ENCODE measurements at places on chromosomes 6 and 20.

DNA sequence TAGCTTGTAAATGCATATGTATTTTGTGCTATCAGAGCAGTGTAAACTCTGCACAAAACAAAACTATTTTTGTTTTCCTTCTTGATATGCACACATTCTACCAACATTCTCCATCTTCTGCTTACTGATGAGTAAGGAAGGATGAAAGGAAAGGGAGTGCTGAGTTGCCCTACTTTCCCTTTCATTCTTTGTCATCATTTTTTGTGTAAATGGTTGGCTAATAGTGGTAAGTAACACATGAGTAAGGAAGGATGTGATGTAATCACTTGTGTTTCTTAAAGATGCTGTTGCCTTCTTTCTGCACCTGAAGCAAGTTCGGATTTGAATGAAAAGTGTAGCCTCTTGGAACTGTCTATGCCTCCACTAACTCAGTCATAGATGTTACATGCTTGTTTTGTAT lies 4.6 kb upstream of the REV3L start:
- no peak for DNase-seq

- no peak for DNase-seq
Measured at GRCh38 chr20:5220321-5221060, 93.7 kb downstream of the CDS2 start.

DNA sequence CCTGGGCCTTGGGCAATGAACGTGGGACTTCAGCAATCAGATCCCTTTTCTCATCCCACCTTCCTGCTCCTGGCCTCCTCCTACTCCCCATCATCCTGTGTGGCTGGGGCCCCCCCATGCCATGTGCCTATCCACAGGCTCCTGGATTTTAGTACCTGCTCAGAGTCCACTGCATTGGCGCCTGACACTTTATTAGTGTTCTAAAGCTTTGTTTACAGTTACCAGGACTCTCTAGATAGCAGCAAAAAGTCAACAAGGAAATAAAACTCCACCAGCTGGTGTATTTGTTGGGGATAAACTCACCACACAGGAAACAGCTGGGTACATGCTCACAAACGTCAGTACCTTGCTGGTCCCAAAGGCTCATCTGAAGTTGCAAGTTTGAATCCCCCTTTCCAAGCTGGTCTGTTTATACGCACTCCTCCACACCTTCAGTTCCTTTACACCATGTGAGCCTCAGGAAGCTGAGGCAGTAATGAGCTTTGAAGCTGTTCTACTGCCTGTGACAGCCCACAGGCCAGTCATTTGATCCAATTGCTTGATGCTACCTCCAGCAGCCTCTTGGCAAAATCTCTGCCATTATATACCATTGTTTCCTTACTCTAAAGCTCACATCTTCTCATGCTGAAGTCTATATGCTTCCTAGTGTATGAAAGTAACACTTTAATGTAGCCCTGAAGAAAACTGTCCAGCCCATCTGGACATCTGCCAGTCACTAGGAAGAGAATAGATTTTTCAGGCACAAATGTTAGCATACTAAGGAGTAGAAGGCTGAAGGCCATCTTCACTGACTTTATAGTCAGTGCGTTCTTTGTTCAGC lies 76.6 kb downstream of the ANKEF1 start:
- DNase-seq = no peak

GRCh38 chr6:85004361-85004995 lies 240.1 kb upstream of the TBX18 start:
- DNase-seq = no peak

DNA sequence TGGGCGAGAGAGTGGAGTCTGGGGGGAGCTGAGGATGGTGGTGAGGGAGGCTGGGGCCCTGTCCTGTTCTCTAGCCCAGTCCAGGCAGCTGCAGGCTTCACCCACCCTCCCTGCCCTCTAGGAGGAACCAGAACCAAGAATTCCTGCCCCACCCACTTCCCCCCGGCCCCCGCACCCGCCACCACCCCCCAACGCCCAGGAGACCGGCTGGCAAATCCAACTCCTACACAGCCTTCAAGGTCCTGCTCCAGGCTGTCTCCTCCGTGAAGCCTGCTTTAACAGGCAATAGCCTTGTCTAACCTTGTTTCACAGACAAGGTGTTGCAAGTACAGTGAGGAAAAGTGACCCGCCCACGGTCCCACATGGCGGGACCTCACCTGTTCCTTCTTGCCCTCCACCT lies 2.4 kb downstream of the SPDEF start:
- no peak for DNase-seq

- no peak for DNase-seq
Measured at GRCh38 chr6:169861431-169862042, 110.1 kb downstream of the ERMARD start.

- no peak for DNase-seq
Measured at GRCh38 chr6:107059606-107060005, 31.6 kb downstream of the MTRES1 start.

- no peak for DNase-seq
Measured at GRCh38 chr20:54555150-54555549, 79.8 kb downstream of the DOK5 start.

DNA sequence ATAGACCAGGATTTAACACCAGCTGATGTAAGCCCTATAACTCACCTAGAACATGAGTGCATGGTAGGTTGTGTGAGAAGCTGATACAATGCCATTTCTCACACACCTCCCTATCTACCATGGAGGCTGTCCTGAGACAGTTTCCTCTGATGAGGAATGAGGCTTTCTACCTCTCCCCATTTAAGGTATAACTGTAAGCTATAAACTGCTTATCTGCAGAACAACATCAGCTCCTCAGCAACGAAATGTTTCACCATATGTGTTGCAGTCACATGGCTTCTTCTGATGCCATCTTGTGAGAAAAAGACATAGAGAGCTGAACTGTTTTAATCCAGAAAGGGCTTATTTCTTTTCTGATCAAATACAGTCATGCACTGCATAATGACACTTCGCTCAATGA lies 20.7 kb downstream of the ZKSCAN3 start:
- no peak for DNase-seq

- DNase-seq = no peak
Measured at GRCh38 chr20:61284752-61285151, 32.7 kb downstream of the CDH4 start.

- DNase-seq = no peak
Measured at GRCh38 chr6:159434410-159434809, 258.6 kb downstream of the SOD2 start.

- DNase-seq = no peak
Measured at GRCh38 chr6:106039897-106040592, 46.1 kb upstream of the PRDM1 start.

DNA sequence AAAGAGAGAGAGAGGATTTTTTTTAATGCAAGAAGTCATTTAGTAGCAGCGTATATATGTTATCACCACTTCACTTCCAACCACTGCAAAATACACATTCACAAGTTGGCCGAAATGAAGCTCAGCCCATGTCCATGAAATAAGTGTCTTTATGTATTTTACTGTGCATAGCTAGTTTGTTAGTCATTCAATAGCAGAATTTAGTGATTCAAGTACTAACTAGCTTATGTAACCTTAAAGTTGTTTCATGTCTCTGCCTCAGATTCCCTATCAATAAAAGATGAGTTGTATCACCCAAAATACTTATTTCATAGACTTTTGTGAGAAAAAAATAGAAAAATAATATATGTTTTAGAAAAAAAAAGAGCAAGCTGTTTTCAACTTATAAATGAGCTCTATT lies 153.7 kb upstream of the PRDM1 start:
- no peak for DNase-seq

DNA sequence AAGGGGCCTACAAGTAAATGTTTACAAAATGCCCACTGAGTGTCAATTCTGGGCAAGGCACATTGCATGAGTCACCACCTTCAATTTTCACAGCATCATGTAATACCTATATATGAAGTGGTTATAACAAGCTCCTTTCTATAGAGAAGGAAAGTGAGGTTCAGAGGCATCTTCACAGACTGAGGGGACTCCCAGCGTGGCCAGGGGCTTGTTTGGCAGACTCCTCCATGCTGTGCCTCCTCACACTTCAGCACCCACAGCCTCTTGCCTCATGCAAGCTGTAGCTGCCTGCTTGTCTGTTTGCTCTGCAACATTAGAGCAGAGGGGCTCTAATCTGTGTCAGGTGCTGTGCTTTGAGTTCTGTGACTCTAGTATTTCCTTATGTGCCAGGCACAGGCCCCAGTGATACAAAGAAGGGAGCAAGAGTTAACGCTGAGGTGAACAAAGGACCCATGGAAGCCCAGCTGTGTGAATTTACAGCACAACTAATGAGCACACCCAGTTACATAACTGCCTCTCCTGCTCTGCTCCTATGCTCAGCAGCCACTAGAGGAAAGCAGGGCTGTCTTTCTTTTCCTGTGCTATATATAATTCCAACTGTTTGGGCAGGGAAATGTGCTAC lies 72.3 kb downstream of the ZHX3 start:
- no peak for DNase-seq

GRCh38 chr20:63808964-63809674 lies 21.9 kb downstream of the ZBTB46 start:
- DNase-seq = no peak

GRCh38 chr6:85385636-85386315 lies 64.1 kb upstream of the NT5E start:
- no peak for DNase-seq

DNA sequence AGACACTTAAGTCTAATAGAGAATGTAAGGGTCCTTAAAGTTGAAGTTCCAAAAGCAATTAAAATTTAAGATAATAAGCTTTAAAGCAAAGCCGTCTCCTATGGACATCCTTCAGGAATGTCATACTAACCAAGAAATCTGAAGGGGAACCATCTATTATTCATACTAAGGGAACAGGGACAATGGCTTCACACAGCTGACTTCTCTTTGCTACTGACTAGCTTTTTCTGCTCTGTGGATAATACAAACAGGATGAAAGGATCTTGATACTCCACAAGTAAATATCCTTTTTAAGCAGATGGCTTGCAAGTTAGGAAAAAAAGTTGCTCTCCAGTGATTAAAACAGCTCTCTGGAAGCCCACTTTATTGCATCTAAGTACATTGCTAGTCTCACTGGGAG lies 178.6 kb downstream of the BACH2 start:
- DNase-seq = no peak

- DNase-seq = no peak
Measured at GRCh38 chr6:96157018-96157565, 141.3 kb downstream of the FUT9 start.

DNA sequence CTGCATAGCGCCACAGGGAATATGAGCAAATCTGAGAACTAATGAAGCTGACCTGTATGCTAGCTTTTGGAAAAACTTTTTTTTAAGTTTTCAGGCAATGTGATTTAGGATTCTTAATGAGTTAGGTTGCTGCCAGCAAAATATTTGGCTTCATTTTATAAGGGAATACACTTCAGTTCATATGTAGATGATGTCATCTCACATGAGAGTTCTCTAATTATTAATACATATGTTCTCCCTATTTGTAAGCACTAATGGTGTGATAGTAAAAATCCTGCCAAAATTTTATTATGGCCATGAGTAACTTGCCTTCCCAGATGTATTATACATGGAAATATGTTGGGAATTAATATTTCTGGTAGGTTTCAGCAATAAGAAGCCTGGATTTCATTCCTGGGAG lies 573.8 kb downstream of the EPM2A start:
- DNase-seq = no peak

DNA sequence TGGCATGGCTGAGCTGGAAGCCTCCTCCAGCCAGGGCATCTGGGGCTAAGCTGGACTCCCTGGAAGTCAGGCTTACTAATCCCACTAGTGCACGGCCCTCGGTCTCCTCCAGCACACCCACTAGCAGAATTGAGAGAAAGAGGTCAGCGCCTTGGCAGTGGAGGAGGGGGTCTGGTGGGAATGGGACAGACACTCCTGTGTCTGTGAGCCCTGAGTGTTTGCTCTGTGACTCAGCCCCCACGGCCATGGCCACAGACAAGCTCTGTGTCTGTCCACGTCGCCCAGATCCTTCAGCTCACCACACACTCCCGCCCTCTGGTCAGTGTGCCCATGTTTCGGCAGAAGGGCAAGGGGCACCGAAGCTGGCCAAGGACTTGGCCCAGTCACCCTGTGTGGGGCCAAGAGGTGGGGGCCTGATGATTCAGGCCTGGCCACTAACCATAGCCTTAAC lies 8.8 kb downstream of the MDFI start:
- DNase-seq = no peak

GRCh38 chr6:43687079-43687436 lies 533 bp downstream of the MRPS18A start:
- DNase-seq = no peak

GRCh38 chr20:23407781-23408464 lies 13.4 kb downstream of the NAPB start:
- no peak for DNase-seq

- no peak for DNase-seq
Measured at GRCh38 chr6:7821426-7821825, 89.2 kb downstream of the TXNDC5 start.

DNA sequence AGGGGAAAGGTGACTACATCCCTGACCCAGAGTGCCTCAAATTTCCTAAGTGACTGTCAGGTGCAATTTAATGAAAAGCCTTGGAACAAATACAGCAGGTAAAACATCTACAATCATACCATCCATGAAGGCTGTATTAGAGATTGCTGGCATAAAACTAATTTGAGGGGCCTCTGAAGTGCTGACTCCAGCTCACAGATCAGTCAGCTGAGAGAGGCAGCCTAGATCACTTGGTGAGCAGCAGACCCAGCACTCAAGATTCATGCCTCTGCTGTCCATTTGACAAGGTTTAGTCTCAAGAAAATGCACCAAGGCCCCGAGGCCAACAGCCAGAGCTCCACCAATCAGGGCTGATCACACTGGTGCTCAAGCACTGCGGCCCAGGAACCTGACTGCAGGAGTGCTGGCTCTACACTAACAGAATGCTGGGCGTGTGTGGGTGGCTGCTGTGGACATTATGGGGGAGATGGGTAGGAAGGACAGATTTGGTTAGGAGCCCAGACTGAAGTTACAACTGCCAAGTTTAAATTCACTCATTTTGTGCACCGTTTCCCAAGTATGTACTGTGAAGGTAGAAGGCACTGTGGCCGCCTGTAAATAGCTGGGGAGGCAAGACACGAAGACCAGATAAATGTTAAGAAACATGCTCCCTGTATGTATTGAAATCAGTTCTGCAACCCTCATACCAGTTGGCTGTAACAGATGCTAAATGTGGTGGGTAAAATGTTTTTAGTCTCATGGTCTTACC lies 28.2 kb downstream of the SNX5 start:
- no peak for DNase-seq

DNA sequence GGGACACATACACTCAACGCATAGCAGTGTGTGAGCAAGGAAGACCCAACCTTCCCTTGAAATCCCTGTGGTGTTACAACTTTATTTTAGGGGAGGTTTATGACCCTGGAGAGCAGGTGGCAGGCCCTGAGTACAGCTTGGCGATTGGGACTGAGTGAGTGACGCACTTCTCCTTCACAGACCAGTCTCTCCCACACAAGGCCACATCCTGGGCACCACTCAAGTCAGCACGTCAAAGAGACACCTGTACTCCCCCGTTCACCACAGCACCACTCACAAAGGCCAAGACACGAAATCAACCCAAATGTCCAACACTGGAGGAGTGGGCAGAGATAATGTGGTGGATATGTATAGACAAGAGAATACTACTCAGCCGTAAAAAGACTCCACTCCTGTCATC lies 57.0 kb upstream of the FRMD1 start:
- no peak for DNase-seq

- no peak for DNase-seq
Measured at GRCh38 chr6:167795321-167795811, 31.3 kb upstream of the AFDN start.

- no peak for DNase-seq
Measured at GRCh38 chr20:7893014-7893730, 47.1 kb downstream of the HAO1 start.

Data from stimulated activated naive CD4-positive, alpha-beta T cell treated with Interleukin-2 at 50 U/mL for 16 hours (primary cell).